ENCODE measurements at places on chromosomes 7 and 10.

DNA sequence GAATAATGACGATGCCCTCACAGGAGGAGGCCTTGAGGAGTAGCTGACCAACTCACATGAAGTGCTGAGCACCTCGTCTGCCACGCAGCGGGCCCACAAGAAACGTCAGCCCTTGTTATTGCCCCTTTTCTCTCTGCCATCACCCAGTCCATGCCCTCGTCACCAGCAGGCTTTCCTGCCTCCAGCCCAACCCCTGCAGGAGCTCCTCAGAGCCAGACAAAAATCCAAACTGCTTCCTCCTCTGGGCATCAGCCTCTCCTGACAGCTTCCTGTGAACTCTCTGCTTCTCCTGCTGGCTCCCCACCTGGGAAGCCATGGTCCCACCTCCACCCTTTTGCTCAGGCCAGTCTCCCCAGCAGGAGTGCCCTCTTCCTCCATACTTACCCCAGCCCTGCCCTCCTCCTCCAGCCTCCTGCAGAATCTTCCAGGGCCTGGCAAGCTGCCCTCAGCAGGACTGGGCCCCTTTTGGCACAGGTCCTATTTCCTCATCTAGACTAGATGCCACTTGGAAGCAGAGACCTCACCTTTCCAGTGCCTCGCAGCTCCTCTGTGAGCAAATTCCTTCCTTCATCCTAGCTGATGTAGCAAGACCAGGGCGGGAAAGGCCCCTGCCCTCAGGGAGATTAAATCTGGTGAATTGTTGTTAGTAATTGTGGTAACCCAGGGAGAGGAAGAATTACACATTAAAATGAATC is 115.1 kb downstream of the C10orf105 start:
- DNase-seq: no peak

GRCh38 chr7:121219026-121219425 is 109.8 kb upstream of the WNT16 start:
- DNase-seq: no peak

GRCh38 chr10:13382703-13383398 is 34.8 kb upstream of the SEPHS1 start:
- no peak for DNase-seq

- DNase-seq: peak; percentile 61
Measured at GRCh38 chr10:63464402-63465292, 1.1 kb downstream of the JMJD1C start.

GRCh38 chr7:143013473-143013872 is 13.5 kb downstream of the OR9A2 start:
- DNase-seq: no peak

GRCh38 chr7:112056409-112056808 is 149.8 kb downstream of the DOCK4 start:
- DNase-seq: no peak

GRCh38 chr10:132233501-132234085 is 46.8 kb downstream of the DPYSL4 start:
- DNase-seq: no peak

DNA sequence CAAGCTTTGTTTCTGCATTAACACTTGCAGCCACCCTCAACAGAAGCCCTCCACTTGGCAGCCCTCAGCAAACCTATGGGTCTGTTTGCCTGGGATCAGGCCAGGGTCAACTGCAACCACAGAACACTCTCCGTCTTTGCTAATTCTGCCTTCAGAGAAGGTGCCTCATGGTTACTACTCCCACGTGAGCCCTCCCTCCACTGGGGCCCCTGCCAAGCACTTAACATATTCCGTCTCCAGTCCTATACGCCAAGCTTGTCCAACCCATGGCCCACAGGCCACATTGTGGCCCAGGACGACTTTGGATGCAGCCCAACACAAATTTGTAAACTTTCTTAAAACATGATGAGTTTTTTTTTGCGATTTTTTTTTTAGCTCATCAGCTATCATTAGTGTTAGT is 54.7 kb downstream of the HSPA12A start:
- DNase-seq: no peak

GRCh38 chr7:26493737-26494428 is 202.2 kb downstream of the SNX10 start:
- no peak for DNase-seq

DNA sequence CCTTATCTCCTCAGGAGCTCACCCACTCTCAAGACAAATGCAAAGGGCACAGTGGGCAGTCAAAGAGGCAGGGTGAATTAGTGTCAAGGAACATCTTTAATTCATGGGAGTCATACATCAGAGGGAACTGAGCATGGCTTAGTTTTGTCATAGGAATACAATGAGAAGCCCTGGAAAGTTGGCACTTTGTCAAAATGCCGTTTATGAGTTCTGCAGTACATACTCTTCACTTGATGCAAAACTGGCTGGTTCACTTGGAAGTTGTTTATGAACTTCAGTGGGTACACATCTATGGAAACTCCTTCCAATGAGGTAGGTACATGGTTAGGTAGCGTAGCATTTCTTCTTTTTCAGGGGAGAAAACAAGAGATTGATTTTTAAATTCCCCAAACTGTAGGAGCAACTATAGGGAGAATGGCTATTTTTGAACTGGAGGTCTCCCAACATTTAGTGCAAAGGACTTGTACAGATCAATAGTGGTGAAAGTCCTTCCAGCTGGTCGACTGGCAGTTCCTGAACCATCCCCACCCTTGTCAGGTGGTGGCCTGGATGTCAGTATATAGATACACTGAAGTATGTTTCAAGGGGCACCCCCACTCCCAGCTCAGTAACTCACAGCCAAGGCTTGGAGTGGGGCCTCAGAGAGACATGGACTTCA is 580.5 kb downstream of the REEP3 start:
- DNase-seq: no peak

DNA sequence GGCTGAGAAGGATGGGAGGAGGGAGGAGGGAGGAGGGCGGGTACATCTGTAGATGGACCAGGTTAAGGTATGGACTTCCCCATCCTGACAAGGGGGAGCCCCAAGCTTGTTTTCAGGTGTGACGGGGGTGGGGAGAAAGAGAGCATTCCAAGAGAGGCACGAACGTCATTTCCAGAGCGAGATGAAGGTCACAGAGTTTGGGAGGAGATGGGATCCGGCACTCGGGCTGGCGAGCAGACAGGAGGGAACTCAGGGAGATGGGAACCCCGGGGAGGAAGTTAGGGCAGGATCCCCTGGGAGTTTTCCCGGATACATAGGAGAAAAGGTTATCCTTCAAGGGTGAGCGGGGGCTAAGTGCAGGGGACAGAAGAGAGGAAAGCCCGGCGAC is 118.8 kb downstream of the CUX1 start:
- no peak for DNase-seq

DNA sequence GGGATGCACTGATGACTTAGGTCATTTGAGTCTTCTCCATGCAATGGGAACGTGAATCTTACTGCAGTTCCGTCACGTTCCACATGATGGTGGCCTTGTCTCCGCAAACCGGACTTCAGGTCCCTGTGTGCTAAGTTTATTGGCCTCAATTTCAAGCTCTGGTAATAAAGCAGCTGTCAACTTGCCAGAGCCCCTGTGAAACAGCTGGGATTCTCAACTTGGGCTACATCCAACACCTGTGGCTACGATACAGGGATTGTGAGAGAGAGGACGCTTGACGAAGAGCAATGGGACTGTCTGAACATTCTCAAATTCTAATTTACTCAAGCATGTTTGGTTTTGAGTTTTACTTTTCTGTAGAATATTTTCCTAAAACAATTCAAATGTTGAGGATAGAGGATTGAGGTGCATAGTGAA is 174.2 kb downstream of the PTN start:
- DNase-seq: no peak

GRCh38 chr10:11272915-11273389 is 255.3 kb downstream of the CELF2 start:
- DNase-seq: no peak

- no peak for DNase-seq
Measured at GRCh38 chr7:150313870-150314269, 9.3 kb upstream of the LRRC61 start.

- no peak for DNase-seq
Measured at GRCh38 chr10:3830946-3831345, 45.9 kb upstream of the KLF6 start.

- DNase-seq: no peak
Measured at GRCh38 chr10:67269828-67270227, 344.0 kb downstream of the LRRTM3 start.

DNA sequence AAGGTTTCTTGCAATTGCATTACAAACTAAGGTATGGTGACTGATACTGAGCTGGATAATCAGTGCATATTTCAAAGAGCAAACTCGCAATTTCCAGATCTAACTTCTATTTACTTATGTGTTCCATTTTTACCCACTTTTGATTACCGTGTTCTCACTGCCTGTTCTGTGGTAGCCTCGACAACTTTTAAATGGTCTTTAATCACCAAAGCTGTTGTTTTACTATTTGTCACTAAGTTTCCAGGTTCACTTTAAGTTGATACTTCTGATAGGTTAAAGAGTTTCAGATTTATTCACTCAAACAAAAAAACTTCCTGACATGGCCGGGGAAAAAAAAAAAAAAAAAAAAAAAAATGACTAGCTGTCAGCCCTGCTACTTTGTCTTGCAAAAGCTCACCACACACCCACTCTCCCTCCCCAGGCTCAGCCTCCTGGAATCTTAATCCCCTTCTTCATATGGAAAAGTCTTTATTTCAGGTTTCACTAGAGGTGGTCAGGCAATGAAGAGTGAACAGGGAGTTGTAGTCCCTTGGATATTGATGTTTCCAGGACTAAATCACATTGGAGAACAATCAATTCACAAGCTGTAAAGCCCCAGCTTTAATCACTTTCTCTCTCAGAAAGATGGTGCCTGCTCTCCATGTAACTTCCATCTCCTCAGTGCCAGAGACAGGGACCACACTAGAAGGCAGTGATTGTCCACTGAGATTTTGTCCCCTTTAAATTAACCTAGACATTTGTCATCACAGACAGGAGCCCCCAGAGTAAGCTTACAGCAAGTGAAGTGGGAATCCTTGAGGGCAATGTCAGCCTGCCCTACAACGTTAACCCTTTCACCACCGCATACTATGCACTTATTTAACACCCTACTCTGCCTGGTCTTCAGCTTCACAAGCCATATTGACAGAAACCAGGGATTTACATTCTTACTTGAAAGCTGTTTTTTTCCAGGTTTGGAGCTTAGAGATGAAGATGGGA is 749.1 kb upstream of the SORCS1 start:
- no peak for DNase-seq

- DNase-seq: no peak
Measured at GRCh38 chr7:1552200-1552599, 3.8 kb downstream of the TMEM184A start.

- no peak for DNase-seq
Measured at GRCh38 chr10:86376403-86376802, 9.8 kb upstream of the GRID1 start.

DNA sequence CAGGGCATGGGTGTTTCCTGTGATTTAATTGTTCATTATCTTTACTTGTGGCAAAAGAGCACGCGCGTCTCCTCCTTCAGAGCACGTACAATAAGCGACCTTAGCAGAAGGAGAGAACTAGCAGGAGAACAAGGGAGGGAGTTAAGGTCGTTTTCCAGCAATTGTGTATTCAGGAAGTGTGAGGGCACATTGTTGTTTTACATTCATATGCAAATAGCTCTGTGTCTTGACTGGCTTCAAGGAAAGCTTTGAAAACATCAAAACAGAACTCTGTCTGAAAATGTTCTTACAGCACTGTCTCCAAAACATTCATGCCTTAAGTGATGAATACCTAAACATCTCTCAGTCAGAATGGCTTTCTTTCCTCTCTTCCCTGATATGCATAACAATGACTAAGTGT is 499.1 kb downstream of the ACTR3B start:
- no peak for DNase-seq

DNA sequence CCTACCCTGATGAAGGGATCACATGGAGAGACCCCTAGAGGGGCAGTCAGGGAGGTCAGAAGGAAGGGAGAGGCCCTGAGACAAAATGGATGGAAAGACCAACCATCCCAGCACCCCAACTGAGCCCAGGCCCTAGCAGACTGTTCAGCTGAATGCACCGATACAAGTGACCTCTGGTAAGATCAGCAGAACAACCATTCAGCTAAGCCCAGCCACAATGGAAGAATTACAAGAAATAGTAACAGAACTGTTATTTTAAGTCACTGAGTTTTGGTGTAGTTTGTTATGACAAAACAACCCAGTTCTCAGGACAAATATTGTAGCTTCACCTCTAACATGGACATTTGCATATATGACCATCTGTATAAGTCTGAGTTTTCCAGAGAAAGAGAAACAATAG is 210.4 kb upstream of the SVIL start:
- no peak for DNase-seq

GRCh38 chr10:68992636-68993440 is 4.2 kb downstream of the KIFBP start:
- no peak for DNase-seq

GRCh38 chr7:149878523-149878921 is 4.8 kb downstream of the ATP6V0E2 start:
- no peak for DNase-seq
